NCI-H774 (cell line): ENCODE measurements at places on chromosomes 6 and 20.

GRCh38 chr6:50591135-50591534 is 122.2 kb upstream of the TFAP2D start:
- no peak for DNase-seq

- no peak for DNase-seq
These were observed 33.5 kb upstream of the FKBP1A start for GRCh38 chr20:1426231-1426849.

- DNase-seq: no peak
These were observed 51.3 kb downstream of the PSMG4 start for GRCh38 chr6:3310051-3310448.

DNA sequence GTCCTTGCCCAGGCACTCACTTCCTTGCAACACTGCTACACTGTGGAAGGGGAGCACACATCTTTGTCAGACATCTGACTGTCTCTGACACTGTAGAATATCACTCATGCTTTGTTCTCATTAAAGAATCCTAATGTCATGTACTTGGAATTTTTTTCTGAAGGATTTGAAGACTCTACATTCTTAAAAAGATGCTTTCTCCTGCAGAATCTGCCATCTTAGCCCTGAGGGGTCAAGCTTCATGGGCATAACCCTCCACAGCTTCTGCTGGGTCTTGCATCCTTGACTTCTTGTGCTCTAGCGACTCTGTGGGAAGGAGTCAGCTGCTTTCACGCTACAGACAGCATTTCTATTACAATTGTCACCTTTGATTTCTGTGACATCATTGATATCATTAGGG is 417.2 kb downstream of the QKI start:
- DNase-seq: no peak

DNA sequence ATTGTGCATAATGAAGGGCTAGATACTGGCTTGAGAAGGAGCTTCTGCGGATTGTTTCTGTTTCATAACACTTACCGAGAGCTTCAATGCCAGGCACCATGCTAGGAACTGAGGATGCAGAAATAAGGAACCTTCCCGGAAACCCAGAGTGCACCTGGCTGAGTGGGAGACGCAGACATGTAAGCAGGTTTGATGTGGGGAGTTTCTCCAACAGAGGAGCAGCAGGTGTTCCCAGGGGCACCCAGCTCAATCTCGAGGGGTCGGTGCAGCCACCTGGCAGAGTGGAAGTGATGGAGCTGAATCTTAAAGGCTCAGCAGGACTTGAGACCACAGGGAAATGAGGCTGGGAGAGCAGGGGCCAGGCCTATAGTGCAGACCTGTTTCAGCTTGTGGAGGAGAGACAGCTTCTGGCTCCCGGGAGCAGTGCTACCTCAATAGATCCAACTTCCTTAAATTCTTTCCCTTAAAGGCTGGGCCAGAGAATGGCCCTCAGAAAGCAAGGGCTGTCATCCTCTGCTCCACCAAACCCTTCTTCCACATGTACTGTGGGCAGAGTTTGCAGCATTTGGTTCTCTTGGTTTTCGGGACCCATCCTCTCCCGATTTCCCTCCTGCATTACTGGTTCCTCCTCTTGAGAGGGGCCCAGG is 27.8 kb upstream of the SRC start:
- no peak for DNase-seq

GRCh38 chr20:63628246-63628975 is 1.5 kb upstream of the GMEB2 start:
- peak; percentile 78 for DNase-seq

- DNase-seq: no peak
These were observed 566.1 kb downstream of the KIF16B start for GRCh38 chr20:16007164-16007563.

- no peak for DNase-seq
These were observed 458.4 kb downstream of the TBC1D32 start for GRCh38 chr6:120875900-120876299.

DNA sequence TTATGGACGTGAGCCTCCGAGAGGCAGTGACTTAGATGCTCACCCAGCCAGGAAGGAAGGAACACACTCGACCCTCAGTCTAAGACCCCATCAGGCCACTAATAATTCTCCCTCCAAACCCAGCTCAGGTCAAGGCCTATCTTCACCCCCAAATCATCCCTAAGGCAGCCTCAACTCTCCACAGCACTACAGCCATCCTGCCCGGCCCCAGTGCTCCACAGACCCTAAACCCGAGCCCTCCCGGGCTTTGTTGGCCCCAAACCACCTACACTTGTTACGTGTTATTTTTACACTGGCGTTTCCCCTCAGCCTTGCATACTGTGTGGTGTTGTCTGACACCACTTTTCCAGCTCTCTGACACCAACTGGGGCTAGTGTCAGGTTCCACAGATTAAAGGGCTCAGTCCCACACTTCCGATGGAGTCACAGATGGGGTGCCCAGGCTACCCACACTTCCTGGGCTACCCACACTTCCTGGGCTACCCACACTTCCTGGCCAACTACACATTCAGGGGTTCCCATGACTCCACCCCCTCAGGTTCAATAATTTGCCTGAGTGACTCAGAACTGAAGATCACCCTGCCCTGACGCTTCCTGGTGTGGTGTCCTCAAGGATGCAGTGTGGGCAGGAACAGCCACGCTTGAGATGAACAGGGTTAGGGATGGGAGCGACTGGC is 25.3 kb downstream of the RBCK1 start:
- no peak for DNase-seq

DNA sequence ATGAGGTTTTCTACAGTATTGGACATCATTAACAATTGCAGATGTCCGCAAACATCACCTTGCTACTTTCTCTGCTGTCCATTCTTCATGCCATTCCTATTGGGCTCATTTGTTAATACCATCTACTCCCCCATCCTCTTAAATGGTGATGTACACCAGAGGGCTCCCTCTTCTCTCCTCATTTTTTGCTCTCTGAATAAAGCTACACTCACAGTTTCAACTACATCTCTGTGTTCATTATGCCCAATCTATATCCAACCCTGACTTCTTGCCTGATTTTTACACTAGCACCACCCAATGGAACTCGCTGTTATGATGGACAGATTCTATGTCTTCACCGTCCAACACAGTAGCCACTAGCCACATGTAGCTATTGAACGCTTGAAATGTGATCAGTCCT is 288.1 kb upstream of the ID4 start:
- DNase-seq: no peak

DNA sequence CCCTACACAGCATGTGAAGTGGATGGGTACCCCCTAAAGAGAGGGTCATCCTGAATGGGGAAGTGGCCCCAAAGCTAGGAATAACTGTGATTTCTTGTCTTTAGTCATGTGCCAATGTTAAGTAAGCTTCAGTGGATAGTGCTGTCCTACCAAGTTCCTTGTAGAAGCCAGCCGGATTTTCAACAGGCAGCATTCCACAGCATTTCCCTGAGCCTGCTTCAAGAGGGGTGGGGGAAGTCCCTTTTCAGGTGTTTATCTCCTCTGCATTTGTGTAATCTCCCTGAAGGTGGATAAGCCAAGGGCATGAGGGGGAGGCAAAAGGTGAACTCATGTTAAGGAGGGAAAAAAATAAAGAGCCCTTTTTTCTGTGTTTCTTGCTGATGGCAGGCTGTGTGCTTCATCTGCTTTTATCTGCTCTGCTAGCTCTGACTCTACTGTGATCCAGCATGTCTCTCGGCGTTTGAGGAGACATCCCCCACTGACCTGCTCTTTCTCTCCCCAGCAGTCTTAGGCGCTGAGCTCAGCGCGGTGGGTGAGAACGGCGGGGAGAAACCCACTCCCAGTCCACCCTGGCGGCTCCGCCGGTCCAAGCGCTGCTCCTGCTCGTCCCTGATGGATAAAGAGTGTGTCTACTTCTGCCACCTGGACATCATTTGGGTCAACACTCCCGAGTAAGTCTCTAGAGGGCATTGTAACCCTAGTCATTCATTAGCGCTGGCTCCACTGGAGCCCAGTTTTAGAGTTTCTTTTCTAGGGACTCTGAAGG is 1.9 kb downstream of the EDN1 start:
- no peak for DNase-seq

GRCh38 chr6:149995971-149996370 is 29.4 kb downstream of the RAET1L start:
- no peak for DNase-seq

DNA sequence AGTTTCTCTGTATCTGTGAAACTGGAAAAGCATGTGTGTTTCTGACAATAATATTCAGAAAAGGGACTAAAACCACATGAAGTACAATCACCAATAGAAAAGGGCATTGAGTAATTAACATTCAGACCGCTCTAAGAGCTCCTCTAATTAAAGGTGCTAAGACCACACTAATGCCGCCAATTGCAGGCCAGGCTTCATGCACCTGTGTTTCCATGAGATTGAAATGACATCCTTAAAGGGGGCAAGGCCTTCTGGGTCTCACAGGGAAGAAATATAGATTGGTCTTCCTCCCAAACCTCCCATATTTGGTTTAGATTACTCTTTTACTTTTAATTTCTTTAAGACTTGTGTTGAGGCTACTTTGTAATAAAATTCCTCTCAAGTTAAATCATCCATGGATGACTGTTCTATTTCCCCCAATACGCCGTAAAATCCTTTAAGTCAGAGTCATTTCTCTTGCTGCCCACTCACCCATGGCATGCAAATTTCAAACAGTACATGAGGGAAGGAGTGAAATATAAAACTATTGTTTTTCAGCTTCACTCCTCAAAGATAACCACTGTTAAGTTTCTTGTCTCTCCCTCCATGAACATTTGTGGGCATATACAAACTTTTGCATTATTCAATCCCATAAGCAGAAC is 110.6 kb downstream of the UBE3D start:
- DNase-seq: no peak

GRCh38 chr6:101393251-101393828 is at the start of gene GRIK2:
Gene GRIK2, plus strand, starts transcription at chr6:101393708.
- DNase-seq: peak; percentile 76

- no peak for DNase-seq
These were observed 77.4 kb upstream of the CD93 start for GRCh38 chr20:23163562-23163961.
